HepG2 (cell line): ENCODE measurements at places on chromosomes 11 and 22. TPM values are rescaled to one million over a fixed set of nuclear protein-coding genes. Genes with fewer than 3 reads are reported as not detected.

Gene TRIM66
- total RNA-seq = 4.9 and 5.6 TPM in 2 replicates

Gene GAB4
- not detected in 2 replicates for total RNA-seq

Gene NPAS4
- total RNA-seq = not detected in 2 replicates

Gene KRTAP5-11
- not detected in 2 replicates for total RNA-seq

Gene HSPB2
- total RNA-seq = not detected in 2 replicates

Gene CYTH4
- not detected in 2 replicates for total RNA-seq

Gene ATM
- total RNA-seq = 61.1 and 71.6 TPM in 2 replicates

Gene IGSF9B
- not detected in 2 replicates for total RNA-seq

Gene NLRP6
- total RNA-seq = not detected in 2 replicates

Gene CHRNA10
- 0.27 and 0.71 TPM in 2 replicates for total RNA-seq

Gene RFPL2
- total RNA-seq = not detected in 2 replicates

Gene SDF2L1
- 39.7 and 57.4 TPM in 2 replicates for total RNA-seq

Gene PTPMT1
- 91.5 and 129 TPM in 2 replicates for total RNA-seq

Gene DUSP8
- total RNA-seq = 0.95 and 1.8 TPM in 2 replicates

Gene RAG2
- not detected in 2 replicates for total RNA-seq

Gene HBG1
- not detected in 2 replicates for total RNA-seq

GRCh38 chr11:96397863-96398262 lies 8.1 kb downstream of the JRKL start:
- no peak for DNase-seq

DNA sequence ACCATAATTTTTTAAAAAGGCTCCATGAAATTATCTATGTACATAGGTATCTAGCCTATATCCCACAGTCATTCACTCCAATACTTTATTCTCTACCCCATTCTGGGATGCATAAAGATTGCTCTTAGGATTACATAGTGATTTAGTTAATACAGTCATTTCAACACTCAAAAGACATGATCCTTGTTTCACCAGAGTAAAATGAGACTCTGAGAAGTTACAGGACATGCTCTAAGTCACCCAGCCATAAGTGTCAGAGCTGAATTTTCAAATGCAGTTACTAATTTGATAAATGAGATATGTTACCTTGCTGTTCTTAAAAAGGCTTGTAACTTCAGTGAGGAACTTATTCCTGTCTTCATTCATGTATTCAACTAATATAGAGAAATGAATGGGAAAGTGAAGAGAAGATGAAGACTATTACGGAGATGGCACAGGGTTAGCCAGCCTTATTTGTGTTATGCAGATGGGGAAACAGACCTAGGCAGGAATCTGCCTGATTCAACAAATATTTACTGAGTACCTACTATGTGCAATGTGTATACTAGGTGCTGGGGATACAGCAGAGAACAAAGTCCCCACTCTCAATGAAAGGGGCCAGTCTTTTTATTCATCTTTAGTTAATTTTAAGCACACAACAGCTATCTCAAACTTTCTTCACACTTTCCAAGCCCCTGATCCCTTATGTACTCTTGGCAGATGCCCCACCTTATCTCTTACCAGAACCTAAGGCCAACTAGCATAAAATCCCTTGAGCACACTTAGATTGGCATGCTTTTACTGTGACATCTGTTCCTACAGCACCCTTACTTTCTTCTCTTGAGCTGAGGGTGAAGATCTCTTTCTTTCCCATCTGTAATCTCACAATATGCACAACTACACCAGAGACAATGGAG lies 21.6 kb downstream of the MAPK1 start:
- no peak for DNase-seq

GRCh38 chr11:62665599-62666258 lies 617 bp downstream of the CSKMT start:
- no peak for DNase-seq

DNA sequence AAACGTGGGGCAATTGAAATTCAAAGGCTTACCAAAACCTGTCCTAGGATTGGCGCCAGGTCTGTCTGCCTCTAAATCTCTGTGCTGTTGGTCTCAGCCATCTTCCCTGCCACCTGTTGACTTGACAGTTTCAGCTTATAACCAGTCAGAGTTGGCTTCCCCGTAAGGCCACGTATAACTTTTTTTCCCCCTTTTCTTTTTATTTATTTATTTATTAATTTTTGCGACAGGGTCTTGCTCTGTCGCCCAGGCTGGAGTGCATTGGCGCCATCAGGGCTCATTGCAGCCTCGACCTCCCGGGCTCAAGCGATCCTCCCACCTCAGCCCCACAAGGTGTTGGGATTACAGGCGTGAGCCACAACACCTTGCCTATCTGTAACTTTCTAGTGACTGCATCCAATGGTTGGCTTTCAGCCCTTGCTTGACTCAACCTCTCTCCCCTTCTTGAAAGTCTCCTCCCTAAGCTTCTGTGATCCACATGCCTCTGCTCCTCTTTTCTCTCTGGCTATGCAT lies 1.4 kb upstream of the SYVN1 start:
- no peak for DNase-seq

GRCh38 chr11:105158436-105158835 lies 18.9 kb upstream of the CARD18 start:
- DNase-seq = no peak

- no peak for DNase-seq
Measured at GRCh38 chr22:24108073-24108472, 73.2 kb upstream of the SUSD2 start.

DNA sequence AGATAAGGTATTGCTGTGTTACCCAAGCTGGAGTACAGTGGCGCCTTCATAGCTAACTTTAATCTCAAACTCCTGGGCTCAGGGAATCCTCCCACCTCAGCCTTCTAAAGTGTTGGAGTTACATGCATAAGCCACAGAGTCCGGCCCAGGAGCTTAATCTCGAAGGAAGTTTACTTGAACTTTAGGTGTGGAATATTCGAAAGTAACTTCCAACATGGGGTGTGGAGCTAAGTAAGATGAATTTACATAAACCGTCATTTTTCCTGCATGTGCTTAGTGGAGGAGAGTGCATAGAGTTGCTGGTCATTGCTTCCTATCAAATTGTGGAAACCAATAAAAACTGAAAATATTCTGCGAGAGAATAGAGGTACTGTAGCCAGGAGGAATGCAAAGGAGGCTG lies 1.5 kb downstream of the ATG13 start:
- DNase-seq = no peak

DNA sequence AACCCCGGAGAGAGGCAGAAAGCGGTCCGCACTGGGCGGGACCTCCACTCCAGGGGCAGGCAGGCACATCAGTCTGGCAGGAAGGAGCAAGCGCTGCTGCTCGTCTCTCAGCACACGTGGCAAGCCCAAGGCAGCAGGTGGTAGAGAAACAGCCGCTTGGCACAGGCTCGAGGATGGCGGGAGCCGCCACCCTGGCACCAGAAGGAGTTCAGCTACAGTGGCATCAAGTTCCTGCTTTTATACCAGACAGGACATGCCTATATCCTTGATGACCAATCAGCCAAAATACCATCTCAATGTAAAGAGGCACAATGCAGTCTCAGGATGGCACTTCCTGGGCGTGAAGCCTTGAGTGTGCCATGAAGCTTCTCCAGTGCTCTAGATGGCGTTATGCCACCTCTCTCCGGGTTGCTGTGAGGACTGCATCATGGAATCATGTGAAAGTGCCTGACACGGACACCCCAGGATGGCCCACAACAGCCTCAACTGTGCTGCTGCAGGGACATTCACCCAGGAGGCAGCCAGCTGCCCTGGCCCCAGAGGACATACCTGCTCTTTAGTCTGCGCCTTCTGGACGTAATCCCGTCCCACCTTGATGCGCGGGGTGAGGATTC lies 64.8 kb downstream of the APOL1 start:
- DNase-seq = no peak

DNA sequence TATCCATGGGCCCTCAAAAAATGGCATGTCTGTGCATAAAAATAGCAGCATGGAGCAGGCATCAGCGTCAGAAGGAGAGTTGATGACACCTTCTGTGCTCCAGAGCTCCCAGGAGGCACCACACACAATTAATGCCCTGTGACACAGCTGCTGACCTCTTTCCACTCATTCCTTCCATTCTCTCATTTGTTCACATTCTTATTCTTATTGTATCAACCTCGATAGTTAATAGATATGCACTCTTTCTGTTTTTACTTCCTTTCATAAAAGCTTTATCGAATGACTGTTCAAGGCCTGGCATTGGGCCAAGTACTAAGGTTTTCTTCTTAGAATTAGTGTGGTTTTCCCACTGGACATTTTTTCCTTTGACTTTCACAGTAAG lies 266.0 kb upstream of the MTNR1B start:
- no peak for DNase-seq

DNA sequence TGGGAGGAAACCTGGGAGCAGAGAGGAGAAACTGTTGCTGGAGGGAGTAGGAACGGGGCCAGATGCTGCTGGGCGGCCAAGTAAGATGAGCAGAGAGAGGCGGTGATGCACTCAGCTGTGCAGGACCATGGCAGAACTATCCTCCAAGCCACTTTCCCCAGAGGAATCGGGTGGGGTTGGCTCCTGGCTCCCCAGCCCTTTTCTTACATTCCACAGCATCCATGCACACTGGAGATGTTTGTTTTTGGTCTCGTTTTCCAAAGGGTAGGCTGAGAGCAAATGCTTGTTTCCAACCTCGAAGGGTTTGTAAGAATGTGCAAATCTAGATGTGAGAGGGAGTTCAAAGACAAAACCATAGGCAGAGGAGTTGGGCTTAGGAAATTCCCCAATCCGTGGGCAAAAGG lies 73.2 kb downstream of the DBX1 start:
- DNase-seq = no peak

DNA sequence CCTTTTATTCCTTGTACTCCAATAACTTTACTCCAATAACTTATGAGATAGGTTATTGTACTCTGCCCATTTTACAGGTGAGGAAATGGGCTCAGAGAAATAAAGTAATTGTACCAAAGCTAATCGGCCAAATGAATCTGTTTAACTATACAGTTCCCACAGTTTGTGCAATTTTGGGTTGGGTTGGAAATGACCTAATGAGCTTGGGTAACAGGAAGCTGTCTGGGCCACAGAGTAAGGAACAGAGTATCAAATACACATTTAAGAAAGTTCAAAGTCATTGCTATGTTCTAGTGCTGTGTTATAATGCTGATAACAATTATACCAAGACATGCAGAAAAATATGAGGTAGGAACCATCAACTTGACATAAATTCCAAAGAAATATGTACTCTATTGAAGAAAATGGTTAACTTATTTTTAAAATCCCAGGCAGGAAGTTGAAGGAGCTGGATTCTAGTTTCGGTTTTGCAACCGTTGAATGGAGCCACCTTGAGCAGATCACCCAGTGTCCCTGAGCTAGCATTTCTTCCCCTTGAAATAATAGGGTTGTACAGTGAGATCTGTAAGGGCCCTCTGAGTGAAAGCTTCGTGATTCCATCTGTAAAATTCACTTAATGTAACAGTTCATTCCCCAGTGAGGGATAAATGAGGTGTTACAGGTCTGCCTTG lies 360.9 kb upstream of the NARS2 start:
- no peak for DNase-seq

- no peak for DNase-seq
Measured at GRCh38 chr11:1202154-1202775, 20.6 kb upstream of the MUC5B start.

DNA sequence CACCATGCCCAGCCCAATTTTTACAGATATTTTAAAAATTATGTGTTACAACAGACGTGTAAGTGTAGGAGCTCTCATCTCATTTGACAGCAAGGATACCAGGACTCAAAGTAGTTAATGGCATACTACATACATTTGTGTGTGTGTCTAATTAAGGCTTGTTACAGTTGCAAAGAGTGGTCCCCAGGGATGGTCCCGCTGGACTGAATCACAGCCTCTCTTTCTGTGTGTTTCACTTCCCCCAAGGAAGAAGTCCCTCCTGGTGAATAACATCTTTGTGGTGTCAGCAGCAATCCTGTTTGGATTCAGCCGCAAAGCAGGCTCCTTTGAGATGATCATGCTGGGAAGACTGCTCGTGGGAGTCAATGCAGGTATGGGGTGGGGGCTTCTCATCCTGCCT lies 17.2 kb downstream of the SLC2A11 start:
- DNase-seq = no peak

GRCh38 chr11:85750646-85751045 lies 60.3 kb downstream of the SYTL2 start:
- DNase-seq = no peak

GRCh38 chr22:50505776-50506610 lies 1.5 kb downstream of the LMF2 start:
- DNase-seq = no peak

- no peak for DNase-seq
Measured at GRCh38 chr22:19341500-19341899, 50.0 kb upstream of the CLTCL1 start.

DNA sequence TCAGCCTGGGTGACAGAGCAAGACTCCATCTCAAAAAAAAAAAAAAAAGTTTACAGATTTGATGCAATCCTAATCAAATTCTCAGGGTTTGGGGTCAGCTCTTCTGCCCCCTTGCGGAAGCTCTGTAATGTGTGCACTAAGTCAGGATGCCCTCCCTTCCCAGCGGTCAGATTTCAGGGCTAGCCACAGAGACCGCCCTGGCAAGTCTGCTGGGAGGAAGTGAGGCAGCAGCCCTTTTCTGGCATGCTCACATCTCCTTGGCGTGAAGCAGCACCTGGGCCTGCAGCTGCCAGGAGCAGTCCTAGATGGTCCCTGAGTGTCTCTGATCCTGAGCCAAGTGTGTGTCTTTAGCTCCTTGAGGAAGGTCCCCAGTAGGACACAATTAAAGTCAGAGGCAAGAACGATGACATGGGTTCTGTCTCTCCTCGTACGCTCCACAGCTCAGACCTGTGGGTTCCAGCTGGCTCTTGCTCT lies 10.9 kb upstream of the APOBEC3C start:
- peak; percentile 66 for DNase-seq

GRCh38 chr11:102317768-102318103 lies 452 bp downstream of the BIRC3 start:
- DNase-seq = no peak

DNA sequence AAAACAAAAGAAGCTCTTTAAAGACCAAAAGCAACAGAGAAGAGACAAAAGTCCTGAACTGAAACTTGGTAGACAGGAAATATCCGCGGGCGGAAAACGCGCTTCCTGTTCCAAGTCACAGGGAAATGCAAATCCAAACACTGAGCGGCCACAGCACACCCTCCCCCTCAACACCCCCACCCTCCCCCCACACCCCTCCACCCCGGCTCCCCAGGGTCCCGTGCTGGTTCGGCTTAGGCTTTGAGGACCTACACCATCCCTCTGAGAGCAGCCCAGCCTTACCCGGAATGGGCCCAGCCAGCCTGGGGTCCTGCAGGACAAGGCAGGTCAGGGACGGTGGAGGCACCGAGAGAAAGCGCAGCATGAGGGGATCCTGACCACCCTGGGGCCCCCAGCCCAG lies 160.4 kb downstream of the BRD1 start:
- no peak for DNase-seq

- DNase-seq = peak; percentile 31
Measured at GRCh38 chr11:18203723-18204122, 31.1 kb downstream of the MRGPRX4 start.

- no peak for DNase-seq
Measured at GRCh38 chr11:113896156-113896879, 8.3 kb upstream of the HTR3B start.

DNA sequence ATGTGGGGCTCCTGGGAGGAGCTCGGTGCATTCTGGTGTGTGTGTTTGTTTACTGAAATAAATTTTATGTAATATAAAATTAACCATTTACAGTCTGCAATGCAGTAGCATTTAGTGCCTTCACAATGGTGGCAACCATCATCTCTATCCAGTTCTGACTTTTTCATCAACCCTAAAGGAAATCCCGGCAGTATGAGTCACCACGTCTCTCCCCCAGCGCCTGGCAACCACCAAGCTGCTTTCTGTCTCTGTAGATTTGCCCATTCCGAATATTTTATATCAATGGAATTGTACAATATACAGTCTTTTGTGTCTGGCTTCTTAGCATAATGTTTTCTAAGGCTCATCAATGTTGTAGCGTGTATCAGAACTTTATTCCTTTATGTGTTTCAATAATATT lies 300.5 kb downstream of the MIAT start:
- DNase-seq = no peak
